ENCODE measurements at places on chromosomes 16 and 17. TPM values are rescaled to one million over a fixed set of nuclear protein-coding genes. Genes with fewer than 3 reads are reported as not detected.

ZPBP2 gene
- not detected for total RNA-seq

ACE gene
- 1.6 TPM for total RNA-seq

TAF15 gene
- 213 TPM for total RNA-seq

SDR42E1 gene
- total RNA-seq: 0.92 TPM

TPSAB1 gene
- 0.31 TPM for total RNA-seq

CAPN15 gene
- total RNA-seq: 105 TPM

NOL3 gene
- 7.0 TPM for total RNA-seq

HLF gene
- total RNA-seq: 0.24 TPM

PRSS21 gene
- 121 TPM for total RNA-seq

SLC5A11 gene
- total RNA-seq: not detected

KCNJ2 gene
- total RNA-seq: not detected

SGF29 gene
- total RNA-seq: 41.1 TPM

OR1D2 gene
- not detected for total RNA-seq

CDRT15L2 gene
- total RNA-seq: not detected

CLEC3A gene
- total RNA-seq: not detected

NPIPA7 gene
- total RNA-seq: 3.2 TPM

EIF1 gene
- 965 TPM for total RNA-seq

DNASE1L2 gene
- total RNA-seq: 2.7 TPM

GRIN2A gene
- not detected for total RNA-seq

RAB11FIP4 gene
- 12.0 TPM for total RNA-seq

CACNA1G gene
- not detected for total RNA-seq

TMEM231 gene
- 12.6 TPM for total RNA-seq

MYOCD gene
- total RNA-seq: not detected

PRAC1 gene
- not detected for total RNA-seq

RNF112 gene
- not detected for total RNA-seq

DPEP1 gene
- total RNA-seq: 0.22 TPM

FBXW10B gene
- not detected for total RNA-seq

ABCC6 gene
- not detected for total RNA-seq

MTHFSD gene
- total RNA-seq: 20.2 TPM

ZNHIT3 gene
- 60.6 TPM for total RNA-seq

NMT1 gene
- 214 TPM for total RNA-seq

USH1G gene
- 1.4 TPM for total RNA-seq

AGRP gene
- total RNA-seq: not detected

CNTNAP4 gene
- not detected for total RNA-seq

NLK gene
- 29.1 TPM for total RNA-seq

TBX4 gene
- total RNA-seq: not detected

Measured in K562 (cell line).